ENCODE measurements at places on chromosomes 6 and 20. TPM values are rescaled to one million over a fixed set of nuclear protein-coding genes. Genes with fewer than 3 reads are reported as not detected.

Gene BTNL2
- not detected for total RNA-seq

Gene DEFB132
- total RNA-seq = not detected

Gene FAM162B
- total RNA-seq = 3.6 TPM

Gene C20orf141
- not detected for total RNA-seq

Gene LTA
- not detected for total RNA-seq

Gene GLP1R
- total RNA-seq = 11.6 TPM

DNA sequence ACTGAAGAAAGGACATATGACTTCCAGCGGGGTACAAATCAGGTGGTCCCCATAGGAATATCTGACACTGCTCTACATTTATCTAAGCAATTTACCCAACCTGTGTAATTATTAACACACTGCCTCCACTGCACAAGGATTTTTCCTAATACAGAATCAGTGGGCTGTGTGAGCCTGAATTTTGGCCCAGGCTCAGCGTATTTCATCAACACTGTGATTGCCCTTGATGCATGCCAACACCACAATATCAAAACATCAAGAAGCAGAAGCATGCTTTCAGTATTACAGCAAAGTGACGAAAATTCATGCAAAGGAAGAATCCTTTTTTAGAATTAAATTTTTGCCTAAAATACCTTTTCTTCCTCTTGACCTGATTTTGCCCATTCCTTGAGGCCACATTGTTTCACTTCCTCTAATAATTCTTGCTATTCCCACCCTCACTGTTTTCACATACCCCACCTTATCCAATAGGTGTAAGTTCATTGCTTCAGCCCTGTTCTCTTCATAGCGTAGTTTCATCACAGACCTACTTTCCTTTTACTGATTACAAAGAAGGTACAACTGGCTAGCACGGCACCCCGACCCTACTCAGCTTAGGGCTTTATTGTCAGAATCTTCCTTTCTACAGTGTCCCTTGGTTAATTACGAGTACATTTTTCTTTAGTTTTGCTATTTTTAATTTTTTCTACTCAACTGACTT lies 83.7 kb upstream of the PTCHD4 start:
- DNase-seq = no peak

- no peak for DNase-seq
Observed at GRCh38 chr6:11320914-11321597, 88.6 kb upstream of the NEDD9 start.

DNA sequence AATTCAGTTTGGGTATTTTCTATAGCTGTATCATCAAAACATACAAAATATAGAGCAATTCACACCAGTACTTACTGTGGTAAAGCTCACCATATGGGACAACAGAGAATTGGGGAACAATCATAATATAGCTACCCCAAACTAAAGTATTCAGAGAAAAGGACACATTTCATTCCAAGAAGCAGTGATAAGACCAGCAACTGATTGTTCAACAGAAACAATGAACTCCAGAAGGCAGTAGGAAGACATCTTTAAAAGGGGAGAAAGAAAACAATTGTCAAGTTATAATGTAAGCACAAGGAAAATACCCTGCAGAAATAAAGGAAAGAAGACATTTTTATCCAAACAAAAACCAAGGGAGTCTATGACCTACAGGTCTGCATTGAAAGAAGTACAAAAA lies 210.9 kb downstream of the ZFAND3 start:
- no peak for DNase-seq

GRCh38 chr6:137777687-137778075 lies 89.4 kb upstream of the TNFAIP3 start:
- DNase-seq = no peak

- no peak for DNase-seq
Observed at GRCh38 chr6:12767016-12767415, 50.4 kb downstream of the PHACTR1 start.

GRCh38 chr20:50273601-50274491 lies 83.2 kb downstream of the CEBPB start:
- DNase-seq = no peak

DNA sequence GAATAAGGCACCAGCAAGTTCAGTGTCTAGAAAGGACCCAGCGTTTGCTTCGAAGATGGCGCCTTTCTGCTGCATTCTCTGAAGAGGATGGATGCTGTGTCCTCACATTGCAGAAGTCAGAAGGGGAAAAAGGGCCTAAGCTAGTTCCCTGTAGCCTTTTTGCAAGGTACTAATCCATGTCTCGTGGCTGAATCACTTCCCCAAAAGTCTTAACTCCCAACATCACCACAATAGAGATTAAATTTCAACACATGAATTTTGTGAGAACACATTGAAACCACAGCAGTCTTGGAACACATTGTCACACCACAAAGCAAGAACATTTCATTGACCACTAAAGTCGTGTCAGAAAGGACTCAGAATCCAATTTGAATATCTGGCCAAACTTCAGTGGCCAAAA lies 42.1 kb downstream of the KLHL31 start:
- no peak for DNase-seq

DNA sequence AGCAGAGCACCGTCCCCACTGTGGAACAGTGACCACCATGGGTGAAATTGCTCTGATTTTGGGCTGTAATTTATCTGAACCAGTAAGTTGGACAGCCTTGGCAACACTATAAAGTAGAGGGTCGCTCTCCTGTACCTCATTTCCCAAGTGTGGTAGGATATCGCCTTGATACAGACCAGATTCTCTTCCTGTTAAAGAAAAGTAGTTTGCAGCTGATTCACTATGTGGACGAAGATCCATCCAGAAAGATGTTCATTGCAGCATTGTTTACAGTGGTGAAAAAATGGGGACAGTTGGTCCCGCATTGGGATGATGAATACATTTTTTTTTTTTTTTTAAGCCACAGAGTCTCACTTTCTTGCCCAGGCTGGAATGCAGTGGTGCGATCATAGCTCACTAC lies 74.3 kb downstream of the SLX4IP start:
- no peak for DNase-seq

- no peak for DNase-seq
Observed at GRCh38 chr6:170605574-170606259, 21.3 kb upstream of the PDCD2 start.

DNA sequence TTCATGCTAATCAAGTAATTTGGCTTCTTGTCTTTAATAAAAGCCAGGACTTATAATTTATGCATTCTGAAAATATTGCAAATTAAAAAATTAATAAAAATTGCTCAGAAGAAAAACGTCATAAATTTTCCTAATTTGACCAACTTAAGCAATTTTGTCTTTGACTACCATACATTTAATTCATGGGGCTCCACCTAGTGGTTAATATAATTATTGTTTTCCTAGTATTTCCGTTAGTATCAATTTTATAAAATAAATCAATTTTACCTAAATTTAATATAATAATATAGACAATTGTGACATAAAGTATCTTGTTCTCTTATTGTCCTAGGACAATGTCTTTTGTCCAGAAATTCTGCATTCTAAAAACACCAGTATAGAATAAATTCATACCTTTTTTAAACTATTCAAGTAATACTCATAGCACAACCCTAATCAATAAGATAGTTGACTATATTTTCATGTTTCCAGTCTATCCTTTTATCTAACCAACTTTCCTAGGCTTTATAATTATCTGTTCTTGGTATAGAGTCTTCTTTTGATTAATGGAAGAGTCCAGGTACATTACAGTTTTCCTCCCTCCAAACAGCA lies 319.9 kb downstream of the TRDN start:
- no peak for DNase-seq

DNA sequence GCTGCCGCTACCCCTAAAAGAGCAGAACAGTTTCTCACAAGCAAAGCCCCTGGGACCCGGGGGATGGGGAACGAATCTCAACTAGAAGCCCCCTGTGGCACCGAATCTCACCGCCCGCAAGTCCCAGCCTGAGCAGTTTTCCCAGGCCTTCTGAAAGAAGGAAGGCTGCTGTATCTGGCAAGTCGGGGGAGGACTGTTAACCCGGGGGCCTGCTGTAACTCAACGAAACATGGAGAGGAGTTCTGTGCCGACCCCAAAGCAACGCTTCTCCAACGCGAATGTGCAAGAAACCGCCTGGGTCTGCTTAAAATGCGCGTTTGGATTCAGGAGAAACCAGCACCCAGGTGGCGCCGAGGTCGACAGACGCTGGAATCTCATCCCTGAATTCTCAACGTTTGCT lies 34.2 kb downstream of the DLL1 start:
- peak; percentile 13 for DNase-seq

DNA sequence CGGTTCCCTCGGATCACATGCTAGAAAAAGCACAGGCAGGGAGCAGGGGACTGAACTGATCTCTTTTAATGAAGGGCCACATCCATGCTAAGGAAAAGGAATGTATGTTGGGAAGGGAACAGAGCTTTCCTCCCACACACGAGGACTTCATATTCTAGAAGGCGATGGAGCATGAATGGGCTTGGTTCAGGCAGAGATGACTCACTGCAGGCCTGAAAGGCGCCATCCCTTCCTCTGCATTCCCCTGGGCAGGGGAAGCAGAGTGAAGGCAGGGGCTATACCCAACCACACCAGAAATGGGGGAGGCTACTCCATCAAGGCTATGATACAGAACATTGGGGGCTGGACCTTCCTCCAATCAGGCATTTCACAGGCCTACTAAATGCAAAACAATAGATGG lies 30.6 kb downstream of the ELMO2 start:
- no peak for DNase-seq

- no peak for DNase-seq
Observed at GRCh38 chr20:32970115-32970972, 33.9 kb downstream of the SUN5 start.

GRCh38 chr6:132085731-132086130 lies 134.6 kb upstream of the CCN2 start:
- DNase-seq = no peak

GRCh38 chr6:100335991-100336390 lies 128.7 kb downstream of the SIM1 start:
- no peak for DNase-seq

GRCh38 chr6:91716361-91716760 lies 1129.5 kb upstream of the MAP3K7 start:
- DNase-seq = no peak

DNA sequence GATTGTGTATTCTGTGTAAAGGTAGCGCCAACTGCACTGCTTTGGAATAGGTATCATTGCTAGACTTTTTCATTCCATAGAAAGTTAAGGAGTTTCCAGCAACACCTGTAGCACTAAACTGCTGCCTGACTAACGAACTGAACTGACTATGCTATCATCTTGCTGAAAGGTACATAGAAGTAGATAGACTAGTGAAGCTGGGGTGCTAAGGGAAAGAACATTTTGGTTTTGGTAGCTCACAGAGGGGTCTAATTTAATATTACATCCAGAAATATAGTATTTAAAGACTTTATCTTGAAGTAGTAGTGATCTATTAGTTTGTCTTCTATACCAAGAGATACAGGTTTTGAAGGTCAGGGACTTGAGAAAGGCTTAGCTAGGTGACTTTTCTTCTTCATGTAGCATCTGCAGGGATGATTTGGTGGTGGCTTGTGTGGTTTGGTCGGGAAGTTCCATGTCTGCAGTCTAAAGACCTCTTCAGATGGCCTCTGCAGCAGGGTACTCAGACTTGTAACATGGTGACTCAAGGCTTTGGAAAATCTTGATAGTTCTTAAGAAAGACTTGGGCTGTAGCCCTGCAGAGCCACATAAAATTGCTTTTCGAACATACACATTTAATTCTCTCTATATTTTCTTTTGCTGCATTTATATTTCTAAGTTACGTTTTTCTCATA lies 10.2 kb downstream of the SENP6 start:
- no peak for DNase-seq

DNA sequence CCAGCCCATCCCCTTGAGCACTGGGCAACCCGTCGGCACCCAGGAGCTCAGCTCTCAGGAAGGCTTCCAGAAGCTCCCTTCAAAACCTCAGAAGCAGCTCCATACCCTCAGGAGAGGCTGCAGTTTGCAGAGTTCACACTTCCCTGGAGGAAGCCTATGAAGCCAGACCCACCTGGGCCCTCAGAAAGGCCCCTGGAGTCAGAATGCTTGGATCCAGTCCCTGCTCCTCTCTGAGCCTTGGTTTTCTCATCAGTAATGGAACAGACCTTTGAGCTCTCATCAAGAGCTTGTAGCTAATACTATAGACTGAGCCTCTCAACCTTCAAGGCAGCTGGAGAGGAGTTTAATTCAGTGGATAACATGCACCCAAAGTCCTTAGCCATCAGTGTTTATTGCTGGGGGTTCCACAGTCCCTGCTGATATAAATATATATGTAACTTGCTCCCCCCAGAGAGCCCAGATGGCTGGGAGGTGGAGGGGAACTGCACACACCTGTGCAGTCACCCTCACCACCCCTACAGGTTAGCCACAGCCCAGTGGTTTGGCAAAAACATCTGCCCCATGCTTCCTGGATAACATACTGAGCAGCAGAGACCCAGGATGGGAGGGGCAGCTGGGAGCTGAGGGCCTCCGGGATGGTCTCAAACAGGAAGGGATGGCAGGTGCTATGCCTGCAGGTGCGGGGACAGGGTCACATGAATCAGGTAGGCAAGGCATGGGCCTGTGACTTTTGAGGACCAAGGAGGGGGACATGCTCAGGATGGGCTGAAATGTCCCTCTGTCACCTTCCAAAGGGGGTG lies 120.1 kb downstream of the SNX5 start:
- DNase-seq = no peak

DNA sequence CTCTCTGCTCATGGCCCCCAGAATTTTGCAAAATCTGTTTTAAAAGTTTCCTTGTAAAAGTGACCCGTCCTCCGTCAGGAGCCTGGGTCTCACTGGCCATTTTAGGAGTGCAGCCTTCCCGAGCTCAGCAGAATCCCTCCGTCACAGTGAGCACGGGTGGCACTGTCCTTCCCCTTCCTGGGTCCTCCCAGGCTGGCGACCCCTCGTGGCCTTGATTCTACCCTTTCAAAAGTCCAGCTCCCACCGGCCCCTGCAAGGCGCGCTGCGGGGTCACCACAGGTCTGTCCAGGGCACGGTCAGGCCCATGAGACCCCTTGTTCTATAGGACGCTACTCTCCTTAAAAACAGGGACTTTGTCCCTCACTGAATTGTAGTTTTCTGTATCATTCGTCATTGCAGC lies 112.7 kb downstream of the PSMB1 start:
- DNase-seq = no peak

- no peak for DNase-seq
Observed at GRCh38 chr6:93057584-93057983, 361.8 kb downstream of the EPHA7 start.

Measured in left ventricle myocardium superior (tissue), 1 donor.